ENCODE measurements at places on chromosomes 5 and 9.

- DNase-seq = no peak
Observed at GRCh38 chr9:11915699-11916098, 777.5 kb upstream of the TYRP1 start.

GRCh38 chr5:135985951-135986350 lies 31.2 kb upstream of the LECT2 start:
- DNase-seq = no peak

DNA sequence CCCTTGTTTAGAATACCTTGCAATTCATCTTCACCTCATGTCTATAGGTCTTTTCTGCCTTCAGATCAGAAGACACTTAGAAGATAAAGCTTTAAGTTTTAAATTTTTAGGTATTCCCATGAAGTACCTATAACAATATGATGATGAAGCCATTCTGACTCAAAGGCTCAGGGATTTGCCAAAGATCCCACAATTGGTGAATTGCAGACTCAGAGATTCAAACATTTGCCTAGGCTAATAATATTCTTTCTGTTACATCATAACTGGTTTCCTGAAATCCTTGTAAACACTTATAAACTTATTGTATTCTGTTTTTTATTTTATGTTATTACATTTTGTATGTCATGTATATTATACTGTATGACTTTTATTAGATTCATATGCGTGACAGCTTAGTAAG lies 62.8 kb upstream of the ZFAND5 start:
- DNase-seq = no peak

- no peak for DNase-seq
Observed at GRCh38 chr9:127130661-127131538, 8.5 kb upstream of the ANGPTL2 start.

- DNase-seq = no peak
Observed at GRCh38 chr9:87270221-87270847, 227.3 kb upstream of the DAPK1 start.

- DNase-seq = no peak
Observed at GRCh38 chr5:74044936-74045335, 418.9 kb downstream of the ARHGEF28 start.

DNA sequence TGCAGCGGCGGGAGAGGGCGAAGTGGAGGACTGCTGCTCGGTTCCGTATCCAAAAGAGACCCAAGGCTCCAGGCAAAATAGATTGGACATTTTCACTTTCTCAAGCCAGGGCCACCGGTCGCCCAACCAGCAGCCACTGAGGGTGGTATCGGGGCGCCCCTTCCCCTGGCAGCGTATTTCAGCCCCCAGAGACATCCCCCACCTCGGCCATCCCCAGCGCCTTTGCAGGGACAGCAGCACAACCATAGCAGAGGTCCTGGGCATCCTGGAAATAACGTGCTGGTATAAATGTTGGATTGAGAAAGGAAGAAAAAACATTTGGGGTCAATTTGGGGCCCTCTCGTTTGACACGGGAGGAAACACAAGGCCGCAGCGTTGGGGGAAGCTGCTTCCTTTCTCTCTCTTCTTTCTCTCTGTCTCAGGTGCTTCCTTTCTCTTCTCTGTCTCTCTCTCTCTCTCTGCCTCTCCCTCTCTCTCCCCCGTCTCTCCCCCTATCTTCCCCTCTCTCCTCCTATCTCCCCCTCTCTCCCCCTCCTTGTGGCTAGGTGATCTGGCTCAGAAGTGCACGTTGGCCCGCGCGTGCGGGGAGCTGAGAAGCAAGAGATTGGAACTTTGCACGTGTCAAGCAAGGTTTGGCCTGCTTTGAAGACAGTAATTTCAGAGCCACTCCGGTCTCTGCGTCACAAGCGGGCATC lies 624 bp upstream of the RETREG1 start:
- peak; percentile 29 for DNase-seq

GRCh38 chr9:14423815-14424261 lies 109.9 kb upstream of the NFIB start:
- no peak for DNase-seq

All from activated CD4-positive, alpha-beta T cell treated with anti-CD3 and anti-CD28 coated beads for 24 hours (primary cell).